Posterior cingulate gyrus (tissue), 11 donors: ENCODE measurements at places on chromosomes 5 and 9.
A peak's percentile ranks its signal among the peaks of the same experiment; 100 is the strongest.

DNA sequence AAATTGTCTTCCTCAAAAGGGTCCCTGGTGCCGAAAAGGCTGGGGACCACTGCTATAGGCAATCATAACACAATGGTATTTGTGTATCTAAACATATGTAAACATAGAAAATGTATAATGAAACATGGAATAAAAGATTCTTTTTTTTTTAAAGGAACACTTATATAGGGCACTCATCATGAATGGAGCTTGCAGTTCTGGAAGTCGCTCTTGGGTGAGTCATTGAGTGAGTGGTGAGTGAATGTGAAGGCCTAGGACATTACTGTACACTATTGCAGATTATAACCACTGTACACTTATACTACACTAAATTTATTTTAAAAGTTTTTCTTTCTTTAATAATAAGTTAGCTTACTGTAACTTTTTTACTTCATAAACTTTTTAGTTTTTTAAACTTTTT lies 176.4 kb downstream of the ARRDC3 start:
- DNase-seq: no peak

GRCh38 chr9:111148052-111149017 lies 110.1 kb upstream of the LPAR1 start:
- DNase-seq: no peak

DNA sequence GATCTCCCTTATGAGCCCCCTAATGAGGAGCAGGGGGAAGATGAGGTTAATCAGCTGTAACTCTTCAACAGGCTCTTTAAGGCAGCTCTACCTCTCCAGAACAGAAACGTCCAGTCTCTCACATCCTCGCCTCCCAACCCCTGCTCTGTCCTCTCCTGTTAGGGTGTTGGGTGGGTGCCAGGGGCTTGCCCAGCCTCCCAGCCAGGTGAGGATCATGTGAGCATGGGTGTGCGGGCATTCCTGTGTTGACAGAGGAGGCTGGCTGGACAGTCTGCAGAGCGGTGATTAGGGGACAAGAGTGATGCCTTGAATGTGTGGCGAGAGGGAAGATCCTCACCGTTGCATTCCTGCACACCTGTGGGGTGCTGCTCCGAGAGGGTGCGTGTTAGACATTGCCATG lies 51.7 kb downstream of the CCDC180 start:
- no peak for DNase-seq

- DNase-seq: no peak
Measured at GRCh38 chr5:127967983-127968592, 115.5 kb upstream of the SLC12A2 start.

GRCh38 chr5:124906339-124907097 lies 160.1 kb upstream of the ZNF608 start:
- DNase-seq: peak; percentile 43

- DNase-seq: no peak
Measured at GRCh38 chr5:55338092-55338613, 30.4 kb downstream of the MTREX start.

- no peak for DNase-seq
Measured at GRCh38 chr5:179836225-179837019, 15.7 kb downstream of the SQSTM1 start.

DNA sequence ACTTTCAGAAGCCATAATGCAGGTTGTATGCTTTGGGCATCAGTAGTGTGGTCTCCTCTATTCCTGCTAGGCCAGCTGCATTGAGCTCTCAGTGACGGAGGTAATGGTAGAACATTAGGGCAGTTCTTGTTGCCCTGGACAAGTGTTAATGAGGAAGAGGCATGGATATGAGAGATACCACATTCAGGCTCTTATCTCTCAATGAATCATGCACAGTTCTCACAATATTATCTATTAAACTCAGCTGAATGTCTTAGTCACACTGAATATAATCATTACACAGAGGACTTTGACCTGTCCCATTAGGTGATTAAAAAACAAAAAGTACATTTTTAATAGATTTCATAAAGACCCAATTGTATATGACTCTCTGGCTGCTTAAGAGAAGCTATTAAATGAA lies 76.6 kb upstream of the SSBP2 start:
- DNase-seq: no peak

DNA sequence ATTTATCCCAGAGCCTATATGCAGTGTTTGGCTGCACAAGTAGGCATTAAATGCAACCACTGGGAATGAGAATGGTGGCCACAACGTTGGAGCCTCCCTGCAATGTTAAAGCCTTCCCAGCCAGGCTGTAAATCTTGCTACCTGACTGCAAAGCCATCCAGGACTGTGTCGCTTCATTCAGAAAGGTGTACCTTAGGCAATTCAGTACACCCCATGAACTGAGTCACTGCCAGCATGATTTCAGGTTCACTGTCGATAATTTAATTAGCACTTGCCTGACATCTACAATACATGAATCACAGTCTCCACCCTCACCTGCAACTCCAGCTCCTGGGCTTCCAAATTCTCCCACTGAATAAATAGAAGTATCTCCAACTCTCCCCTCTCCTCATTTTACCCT lies 108.4 kb downstream of the SLIT3 start:
- DNase-seq: no peak

- DNase-seq: no peak
Measured at GRCh38 chr5:6201631-6202030, 176.7 kb downstream of the MED10 start.

- DNase-seq: no peak
Measured at GRCh38 chr5:101102506-101102905, 199.4 kb upstream of the ST8SIA4 start.

GRCh38 chr5:169945831-169946261 lies 34.4 kb downstream of the INSYN2B start:
- peak; percentile 59 for DNase-seq

DNA sequence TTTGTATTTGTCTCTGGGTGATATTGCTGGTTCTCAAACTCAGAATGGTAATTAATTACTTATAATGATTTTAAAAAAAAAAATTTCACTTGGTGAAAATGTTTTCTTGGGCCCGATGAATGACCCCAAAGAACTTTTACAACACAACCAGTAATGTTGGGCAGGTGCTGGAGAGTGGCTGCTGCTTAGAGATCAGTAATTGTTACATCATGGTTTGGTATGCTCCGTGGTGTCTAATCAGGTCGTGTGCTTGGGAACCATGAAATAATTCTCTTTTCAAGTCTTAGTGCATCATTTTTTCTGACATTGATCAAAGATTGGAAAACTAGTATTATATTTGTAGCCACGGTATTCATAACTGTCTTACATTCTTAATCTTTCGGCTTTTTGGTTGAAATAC lies 29.3 kb downstream of the PCBD2 start:
- no peak for DNase-seq

DNA sequence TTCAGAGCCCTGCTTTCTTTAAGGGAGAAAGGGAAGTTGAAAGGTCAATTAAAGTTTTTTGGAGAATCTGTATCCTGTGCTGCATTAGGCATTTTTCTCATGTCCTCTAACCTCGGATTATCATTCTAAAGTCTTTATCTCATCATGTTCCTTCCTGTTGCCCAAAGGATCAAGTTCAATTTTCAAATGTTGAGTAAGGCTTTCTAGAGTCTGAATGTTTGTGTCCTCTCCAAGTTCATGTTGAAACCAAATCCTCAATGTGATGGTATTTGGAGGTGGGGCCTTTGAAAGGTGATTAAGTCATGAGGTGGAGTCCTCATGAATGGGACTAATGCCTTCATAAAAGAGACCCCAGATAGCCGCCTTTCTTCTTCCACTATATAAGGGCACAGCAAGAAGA lies 20.2 kb upstream of the TNC start:
- DNase-seq: no peak

- DNase-seq: no peak
Measured at GRCh38 chr9:346111-346571, 131.5 kb downstream of the DOCK8 start.

DNA sequence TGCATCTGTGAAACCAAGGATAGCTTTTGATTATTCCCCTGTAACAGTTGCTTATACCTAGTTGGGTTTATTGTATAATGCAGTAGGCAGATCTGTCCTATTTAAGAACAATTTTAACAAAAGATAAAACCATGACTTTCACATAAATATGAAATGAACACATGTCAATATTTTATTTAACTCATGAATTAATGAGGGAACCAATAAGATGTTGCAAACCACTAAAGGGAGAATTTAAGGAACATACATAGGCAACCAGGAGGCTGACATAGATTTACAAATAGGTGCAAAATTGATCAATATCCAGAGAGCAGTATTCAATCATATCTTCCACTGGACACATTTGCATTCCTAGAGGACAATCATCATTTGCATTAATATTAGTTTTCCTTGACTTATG lies 280.0 kb upstream of the BRINP1 start:
- DNase-seq: no peak

DNA sequence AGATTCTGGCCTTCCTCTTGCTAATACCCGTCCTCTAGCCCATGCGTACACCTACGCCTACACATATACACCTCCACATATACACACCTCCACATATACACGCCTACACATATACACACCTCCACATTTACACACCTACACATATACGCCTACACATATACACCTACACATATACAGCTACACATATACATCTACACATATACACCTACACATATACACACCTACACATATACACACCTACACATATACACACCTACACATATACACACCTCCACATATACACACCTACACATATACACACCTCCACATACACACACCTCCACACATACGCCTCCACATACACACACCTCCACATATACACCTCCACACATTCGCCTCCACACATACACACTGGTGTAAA lies 27.2 kb downstream of the AK3 start:
- no peak for DNase-seq
